H1 (cell line): ENCODE measurements at places on chromosomes 4 and X. TPM values are rescaled to one million over a fixed set of nuclear protein-coding genes. Genes with fewer than 3 reads are reported as not detected.

DNA sequence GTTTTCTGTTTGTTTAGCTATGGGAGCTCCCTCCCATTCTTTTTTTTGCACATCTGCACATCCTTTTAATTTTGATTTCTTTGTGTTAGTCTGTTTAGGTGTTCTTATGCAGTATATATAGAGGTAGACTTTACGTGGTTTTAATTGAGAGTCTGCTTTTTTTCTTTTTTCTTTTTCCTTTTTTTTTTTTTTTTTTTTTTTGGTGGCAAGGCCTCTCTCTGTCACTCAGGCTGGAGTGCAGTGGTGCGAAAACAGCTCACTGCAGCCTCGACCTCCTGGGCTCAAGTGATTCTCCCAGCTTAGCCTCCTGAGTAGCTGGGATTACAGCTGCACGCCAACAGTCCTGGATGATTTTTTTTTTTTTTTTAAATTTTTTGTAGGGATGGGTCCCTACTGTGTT, 68.2 kb downstream of the FAM193A start:
- DNase-seq: no peak

- no peak for DNase-seq
Observed at GRCh38 chrX:10482261-10482660, 138.1 kb downstream of the MID1 start.

GRCh38 chr4:31647786-31648185, 927.6 kb downstream of the PCDH7 start:
- DNase-seq: no peak

GRCh38 chrX:153392642-153393321, 8.4 kb downstream of the PNMA6E start:
- DNase-seq: no peak

- DNase-seq: no peak
Observed at GRCh38 chrX:11739776-11740175, 18.3 kb upstream of the MSL3 start.

- no peak for DNase-seq
Observed at GRCh38 chr4:108170631-108171338, 2.1 kb upstream of the LEF1 start.

DNA sequence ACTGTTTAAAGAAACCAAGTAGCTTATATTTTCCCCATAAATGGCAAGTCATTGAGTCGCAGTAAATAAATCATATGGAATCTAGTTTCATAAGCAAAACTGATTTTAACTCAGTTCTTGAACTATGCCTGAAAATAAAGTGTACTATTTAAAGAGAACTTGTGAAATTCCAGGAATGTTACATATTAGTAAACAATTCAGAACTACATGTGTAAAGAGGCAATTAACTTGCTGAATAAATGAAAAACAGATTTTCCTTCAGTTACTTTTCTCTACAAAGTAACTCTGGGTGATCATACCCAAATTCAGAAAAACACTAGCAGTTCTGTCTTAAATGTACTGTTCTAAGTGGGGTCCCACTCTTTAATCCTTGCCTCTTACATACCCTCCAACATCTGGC, 236.1 kb upstream of the EDNRA start:
- DNase-seq: no peak

DNA sequence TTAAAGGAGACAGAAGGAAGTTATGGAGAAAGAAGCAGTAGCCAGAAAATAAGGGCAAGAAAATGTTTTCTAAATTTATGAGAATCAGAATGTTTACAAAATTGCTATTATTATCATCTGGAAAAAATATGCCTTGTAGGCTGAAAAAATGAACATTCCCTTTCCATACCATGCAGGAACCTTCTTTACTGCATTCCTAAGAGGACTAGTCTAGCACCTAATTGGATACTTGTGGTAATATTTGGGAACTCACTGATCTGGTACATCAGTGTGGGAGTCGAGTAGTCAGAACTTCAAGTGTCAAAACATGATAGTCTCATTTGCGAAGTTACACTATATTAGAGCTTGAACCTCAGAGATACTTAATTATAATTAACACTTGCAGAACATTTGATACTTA, 51.9 kb downstream of the TET2 start:
- DNase-seq: no peak

DNA sequence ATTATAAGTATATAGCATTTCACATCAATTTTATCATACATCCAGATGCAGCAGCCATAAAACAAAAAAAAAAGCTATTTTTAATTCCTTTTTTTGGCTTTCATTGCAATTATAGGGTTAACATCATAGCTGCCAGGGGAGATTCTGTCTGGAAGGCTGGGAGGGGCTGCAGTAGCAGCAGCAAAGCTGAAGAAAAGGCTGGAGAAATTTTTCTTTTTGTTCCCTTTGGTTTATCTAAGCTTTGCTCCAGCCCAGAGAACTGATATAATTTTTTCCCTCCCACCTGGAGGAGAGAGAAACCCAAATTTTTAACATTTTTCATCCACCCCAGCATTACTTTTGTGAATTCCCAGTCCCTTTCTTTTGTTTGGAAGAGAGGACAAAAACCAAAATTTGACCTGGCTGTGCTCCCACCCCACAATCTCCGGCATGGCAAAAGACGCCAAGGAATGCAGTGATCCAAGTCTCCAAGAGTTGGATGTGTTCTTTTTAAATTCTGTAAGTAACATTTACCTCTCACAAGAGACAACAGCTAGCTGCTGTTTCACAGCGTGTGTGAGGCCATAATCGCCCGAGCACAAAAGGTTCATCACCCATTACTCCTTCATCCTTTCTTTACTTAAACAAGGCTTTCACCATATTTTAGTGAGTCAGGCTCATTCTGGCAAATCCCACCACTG, 25.1 kb upstream of the FAM156A start:
- no peak for DNase-seq

GRCh38 chr4:181860668-181861067, 382.5 kb upstream of the TENM3 start:
- no peak for DNase-seq

DNA sequence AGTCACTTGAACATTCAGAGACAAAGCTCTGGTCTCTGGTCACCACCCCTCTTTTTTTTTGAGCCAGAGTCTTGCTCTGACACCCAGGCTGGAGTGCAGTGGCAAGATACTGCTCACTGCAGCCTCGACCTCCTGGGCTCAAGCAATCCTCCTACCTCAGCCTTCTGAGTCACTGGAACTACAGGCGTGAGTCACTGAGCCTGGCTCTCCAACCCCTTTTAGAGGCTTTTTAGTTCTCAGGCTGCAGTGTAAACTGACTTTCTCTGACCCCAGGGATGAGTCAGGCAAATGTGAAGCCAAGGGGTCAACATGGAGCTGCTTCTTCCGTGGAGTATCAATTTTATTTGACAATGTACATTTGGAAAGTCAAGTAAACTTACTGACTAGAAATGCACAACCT, 229.2 kb downstream of the PTTG2 start:
- no peak for DNase-seq

DNA sequence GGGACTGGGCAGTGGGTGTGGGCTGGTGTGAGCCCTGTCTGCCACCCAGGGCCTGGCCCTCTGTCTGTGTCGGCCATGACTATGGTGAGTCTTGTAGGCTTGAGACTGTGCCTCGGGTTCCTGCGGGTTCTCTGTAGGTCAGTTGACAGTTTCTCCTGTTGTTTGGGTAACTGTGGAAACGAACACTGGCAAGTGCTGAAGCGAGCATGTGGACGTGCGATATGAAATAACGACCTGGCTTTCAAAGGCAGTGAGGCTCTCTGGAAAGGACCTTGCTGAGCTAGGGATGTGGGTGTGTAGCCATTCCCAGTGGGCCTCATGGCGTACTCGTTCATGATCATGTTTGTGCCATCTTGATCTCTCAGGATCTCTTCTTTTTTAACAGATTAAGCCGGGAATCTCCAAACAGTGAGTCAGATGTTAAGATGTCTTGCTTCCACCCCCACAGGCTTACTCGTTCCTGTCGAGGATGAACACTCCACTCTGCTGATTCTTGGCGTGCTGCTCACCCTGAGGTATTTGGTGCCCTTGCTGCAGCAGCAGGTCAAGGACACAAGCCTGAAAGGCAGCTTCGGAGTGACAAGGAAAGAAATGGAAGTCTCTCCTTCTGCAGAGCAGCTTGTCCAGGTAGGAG, 41.3 kb downstream of the HTT start:
- DNase-seq: no peak

DNA sequence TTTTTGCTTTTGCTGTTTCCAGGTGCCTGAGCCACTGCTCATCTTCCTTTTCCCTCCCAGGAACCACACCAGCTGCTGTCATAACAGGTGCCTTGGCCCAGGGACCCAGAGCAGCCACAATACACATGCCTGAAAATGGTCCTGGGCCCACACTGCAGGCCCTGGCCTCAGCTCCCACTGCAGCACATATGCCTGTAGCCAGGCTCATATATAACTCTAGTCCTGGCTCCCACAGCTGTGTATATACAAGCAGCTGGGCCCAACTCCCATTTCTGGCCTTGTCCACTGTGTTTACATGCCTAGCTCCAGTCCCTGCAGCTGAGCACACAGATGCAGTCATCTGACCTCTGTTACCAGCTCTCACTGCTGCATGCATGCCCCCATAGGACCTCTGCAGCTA, 930.5 kb downstream of the ADGRL3 start:
- DNase-seq: no peak

Gene TRPC5OS
- total RNA-seq: not detected in 2 replicates

Gene ANOS1
- 57.8 and 59.0 TPM in 2 replicates for total RNA-seq

Gene CXXC4
- 1.8 TPM in 2 replicates for total RNA-seq

Gene SLITRK4
- 8.1 and 8.2 TPM in 2 replicates for total RNA-seq
